Activated CD8-positive, alpha-beta T cell treated with anti-CD3 and anti-CD28 coated beads for 36 hours (primary cell): ENCODE measurements at places on chromosomes 16 and 17.

- DNase-seq = no peak
Observed at GRCh38 chr16:83338941-83339340, 468.8 kb upstream of the HSBP1 start.

DNA sequence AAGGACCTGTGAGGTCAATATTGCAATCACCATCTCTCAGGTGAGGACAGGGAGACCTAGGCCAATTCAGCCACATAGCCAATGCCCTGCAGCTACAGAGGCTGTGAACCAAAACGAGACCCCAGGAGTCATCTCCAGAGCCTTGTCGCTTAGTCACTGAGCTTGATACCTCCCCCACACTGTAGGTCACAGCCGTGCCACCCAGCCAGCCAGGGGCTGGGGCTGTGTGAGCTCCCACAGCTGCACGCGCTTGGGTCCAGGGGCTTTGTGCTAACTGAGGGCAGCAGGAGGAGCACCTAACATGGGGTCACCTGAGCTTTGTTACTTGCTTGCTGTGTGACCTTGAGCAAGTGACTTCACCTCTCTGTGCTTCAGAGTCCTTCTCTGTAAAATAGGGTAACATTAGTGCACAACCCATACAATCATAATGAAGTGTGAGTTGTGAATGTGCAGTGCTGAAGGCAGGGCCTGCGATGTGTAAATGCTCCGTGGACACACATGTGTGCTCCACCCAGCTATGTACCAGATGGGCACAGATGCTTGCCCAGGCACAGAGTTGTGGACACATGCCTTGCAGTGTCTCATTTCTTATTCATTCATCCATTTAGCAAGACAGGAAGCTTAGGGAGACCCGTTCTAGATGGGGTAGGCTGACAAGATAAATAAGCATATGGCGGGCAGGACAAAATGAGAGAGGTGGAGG is 25.9 kb downstream of the SBK1 start:
- DNase-seq = no peak

- DNase-seq = peak; percentile 81
Observed at GRCh38 chr17:65163990-65164495, 26.9 kb downstream of the RGS9 start.

DNA sequence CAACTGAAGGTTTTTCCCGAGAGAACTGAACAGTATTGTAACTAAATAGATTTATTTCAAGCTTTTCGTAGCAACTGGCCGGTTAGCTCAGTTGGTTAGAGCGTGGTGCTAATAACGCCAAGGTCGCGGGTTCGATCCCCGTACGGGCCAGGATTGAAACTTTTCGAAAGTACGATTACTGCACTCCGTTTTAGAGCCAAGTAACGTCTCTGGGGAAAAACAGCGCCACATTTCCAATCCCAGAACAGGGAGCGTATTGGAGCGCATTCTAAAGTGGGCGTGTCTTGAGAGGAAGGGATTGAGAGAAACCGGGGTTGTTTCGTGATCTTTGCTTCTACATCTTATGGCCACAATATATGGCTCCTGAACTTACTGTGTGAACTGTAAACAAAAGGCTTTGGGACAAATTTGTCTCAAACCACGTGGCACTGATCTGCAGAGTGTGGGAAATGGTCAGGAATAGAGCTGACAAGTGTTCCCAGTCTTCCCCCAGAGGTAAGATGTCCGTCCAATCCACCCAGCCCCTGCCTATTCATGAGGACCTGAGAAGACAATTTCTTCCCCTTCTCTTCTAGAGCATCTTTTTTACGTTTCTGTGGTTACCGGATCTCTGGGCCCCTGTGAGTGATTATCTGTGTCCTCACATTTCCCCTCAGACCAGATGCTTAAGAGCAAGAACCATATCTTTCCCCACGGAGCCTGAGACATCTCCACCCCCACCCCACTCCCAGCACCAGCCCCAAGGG is 2.3 kb downstream of the BORCS6 start:
- peak; percentile 96 for DNase-seq

- no peak for DNase-seq
Observed at GRCh38 chr17:80794281-80795089, 197.2 kb upstream of the CHMP6 start.

- peak; percentile 94 for DNase-seq
Observed at GRCh38 chr16:30472328-30472942, at the start of gene ITGAL. Gene ITGAL, plus strand, starts transcription at chr16:30472742. Its CDS starts 96 bp downstream, at chr16:30472838.

DNA sequence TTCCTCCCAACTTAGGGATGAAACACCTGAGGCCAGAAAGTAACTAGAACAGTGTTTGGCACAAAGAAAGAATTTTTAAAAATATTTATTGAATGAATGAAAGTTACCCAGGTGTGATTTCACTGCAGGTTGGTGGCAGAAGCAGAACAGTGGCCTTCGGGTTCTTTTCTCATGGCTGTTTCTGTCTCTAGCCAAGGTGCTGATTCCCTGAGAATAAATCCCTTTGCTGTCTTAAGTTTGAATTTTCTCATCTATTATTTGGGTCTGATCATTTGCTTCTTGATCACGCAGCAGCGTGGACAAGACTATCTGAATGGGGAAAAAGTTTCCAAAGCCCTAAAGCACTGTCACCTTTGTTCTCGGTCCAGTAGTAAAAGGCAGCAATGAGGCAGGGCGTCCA is 73.1 kb upstream of the KIFC3 start:
- DNase-seq = no peak

DNA sequence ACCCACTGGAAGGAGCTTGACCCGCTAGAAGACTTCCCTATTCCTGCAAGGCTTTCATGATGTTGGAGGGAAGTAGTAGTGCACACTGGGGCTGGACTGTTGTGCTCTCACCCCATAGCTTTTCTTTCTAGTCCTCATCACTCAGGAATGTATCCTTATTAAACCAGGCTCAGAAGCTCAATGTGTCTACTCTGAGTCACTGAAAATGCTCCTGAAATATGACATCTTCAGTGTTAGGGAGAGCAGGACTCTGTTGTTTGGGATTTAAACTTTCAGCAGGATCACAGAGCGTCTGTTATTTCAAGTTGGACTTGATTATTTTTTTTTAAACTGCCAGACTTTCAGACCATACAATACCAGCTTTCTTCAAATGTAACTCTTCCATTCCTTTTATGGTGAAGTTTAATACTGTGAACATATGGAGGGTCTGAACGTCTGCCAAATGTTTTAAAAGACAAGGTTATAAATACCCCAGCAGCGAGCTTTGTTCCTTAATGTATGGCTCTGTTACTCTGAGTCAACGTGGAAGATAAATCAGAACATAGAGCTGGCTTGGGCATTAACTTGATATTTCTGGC is 257.5 kb downstream of the CDH11 start:
- DNase-seq = no peak

DNA sequence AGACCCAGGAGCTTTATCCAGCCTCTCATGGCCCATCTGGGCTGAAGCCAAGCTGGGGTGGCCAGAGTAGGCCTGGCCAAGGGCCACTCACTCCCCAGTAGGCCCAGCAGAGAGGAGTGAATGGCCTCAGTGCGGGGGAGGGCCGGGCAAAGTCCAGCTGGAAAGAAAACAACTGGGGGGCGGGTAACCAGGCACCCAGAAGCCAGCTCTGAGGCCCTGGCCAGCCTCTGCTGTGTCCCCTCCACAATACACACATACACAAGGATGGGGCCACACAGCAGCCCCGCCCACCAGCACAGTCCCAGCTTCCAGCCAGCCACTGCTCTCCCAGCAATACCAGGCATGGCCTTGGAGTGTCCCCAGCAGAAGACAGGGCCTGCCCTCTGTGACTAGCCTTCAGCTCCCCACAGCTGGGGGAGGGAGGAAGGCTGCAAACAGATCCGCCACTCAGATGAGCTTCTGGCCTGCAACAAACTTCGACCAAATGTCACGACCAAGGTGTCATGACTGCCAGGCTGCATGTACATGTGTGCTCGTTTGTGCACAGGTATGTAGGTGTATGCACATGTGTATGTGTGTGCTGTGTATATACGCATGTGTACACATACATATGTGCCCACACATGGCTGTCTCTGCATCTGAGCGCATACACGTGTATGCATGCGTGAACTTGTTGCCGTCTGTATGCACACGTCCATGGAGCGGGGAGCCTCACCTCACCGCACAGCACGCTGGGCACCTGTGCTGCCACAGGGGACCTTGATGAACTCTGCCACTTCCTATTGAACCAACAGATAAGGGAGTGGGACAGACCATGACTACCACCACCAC is 5.0 kb downstream of the CARHSP1 start:
- no peak for DNase-seq

DNA sequence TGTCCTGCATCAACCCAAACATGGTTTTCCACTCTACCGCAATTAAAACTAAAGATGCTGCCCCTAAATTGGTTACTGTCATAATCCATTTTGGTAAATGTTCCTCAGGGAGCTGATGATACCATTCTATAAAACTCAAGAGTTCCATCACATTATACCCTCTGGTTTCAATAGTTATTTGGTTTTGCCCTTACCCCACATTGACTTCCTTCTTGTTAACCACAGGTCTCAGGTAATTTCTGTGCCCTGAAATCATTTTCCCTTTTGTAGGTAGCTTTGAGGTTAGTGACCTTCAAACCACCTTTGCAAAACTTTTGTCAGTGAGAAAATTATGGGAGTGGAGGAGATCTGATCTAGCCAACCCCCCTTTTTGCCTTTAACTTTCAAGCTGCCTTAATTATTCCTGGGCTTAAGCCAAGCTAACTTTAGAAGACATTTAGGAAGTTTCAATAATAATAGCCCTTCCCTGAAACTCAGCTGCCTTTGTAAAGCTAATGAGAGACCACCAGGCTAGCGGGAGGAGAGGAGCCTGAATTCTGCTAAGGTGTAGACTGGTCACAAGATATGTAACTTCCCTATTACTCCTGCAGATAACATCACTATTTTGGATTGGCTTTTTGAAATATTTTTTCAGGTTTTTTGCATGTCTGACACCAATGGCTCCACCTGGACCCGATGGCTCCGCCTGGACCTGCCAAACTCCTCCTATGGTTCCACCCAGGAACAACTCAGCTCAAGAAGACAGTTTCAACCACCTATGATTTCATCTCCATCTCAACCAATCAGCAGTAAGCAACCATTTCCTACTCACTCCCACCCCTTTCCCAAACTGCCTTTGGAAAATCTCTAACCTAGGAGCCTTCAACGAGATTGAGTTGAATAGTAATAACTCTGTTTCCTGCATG is 224.9 kb downstream of the HS3ST3B1 start:
- no peak for DNase-seq

- DNase-seq = no peak
Observed at GRCh38 chr17:68334393-68334792, 43.1 kb downstream of the ARSG start.

DNA sequence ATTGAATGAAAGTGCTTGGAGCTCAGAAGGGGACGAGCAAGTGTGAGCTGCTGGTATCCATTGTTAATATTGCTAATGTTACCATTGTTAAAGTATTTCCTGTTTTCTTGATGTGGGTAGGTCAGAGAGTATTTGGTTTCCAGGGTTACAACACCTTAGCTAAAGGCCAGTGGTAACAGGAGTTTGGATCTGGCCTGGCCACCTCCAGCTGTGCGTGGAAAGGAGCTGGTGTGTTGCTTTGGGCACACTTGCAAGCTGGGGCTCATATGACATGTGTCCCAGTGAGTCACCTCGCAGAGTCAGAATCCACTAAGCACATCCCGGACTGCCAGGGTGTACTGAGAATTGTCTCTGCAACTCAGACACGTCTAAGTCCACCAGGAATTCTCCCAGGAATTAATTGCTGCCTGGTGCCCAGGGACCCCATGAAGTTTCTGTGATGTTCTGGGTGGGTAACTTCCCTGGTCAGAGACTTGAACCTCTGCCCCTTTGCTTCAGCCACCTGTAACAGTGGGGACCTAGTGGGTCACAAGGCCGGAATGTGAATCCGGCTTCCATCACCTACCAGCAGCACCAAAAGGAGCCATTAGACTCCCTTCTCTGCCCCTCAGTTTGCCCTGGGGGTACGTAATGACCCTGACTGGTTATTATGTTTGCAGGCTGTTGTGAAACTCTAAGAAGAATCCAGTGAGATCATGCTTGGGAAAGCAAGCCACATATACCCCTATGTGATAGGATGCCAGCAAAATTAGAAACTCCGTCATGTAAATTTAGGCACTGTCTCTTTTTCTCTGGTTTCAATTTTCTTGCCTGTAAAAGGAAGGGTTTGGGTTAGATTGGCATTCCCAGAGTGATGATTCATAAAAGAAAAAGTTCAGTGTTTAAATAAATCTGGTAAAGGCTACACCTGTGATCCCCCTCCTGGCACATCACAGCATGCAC is 12.8 kb downstream of the SLC6A2 start:
- DNase-seq = no peak

DNA sequence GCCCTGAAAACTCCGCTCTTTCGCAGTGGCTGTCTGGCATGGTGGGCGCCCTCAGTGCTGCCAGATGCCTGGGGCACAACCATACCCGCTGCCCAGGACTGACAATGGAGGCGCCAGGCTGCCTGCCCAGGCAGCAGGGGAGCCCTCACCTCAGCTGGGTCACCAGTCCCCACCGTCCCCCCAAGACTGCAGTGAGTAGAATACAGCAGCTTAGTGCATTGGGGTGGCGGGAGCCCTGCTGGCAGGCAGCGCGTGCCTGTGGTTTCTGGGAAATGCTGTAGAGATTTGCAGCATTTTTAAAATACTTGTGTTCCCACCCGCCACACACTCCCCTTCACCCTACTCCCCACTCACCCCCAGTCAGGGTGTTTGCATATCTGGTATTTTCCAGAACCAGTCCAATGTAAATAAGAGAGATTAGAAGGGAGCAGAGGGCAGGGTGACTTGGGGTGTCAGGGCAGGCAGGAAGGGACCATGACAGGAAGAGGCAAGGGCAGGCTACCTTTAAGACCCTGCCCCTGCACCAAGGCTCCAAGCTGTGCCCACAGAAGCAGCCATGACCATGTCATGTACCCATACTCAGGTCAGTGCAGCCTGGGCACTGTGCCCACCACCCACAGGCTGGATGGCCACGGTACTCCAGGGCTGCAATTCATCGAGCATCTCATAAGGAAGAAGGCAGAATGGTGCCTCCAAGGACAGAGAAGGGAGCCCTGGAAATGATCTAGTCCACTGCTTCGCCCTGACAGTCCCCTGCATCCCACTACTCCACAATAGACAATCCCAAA is 21.5 kb downstream of the MYO18A start:
- no peak for DNase-seq

DNA sequence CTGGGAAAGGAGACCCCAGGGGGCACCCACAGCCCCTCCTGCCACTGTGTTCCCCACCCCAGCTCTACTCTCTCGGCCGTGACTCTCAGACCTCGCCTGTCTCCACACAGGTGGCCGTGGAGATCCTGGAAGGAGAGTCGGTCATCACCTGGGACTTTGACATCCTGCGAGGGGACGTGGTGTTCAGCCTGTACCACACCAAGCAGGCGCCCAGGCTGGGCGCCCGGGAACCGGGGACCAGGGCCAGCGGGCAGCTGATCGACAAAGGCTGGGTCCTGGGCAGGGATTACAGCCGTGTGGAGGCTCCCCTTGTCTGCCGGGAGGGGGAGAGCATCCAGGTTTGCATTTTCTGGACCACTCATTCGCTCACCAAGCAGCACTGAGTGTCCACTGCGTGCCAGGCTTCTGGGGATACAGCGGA is 25.4 kb downstream of the NAGPA start:
- no peak for DNase-seq

- peak; percentile 62 for DNase-seq
Observed at GRCh38 chr17:66855204-66855603, 20.3 kb downstream of the CACNG5 start.
